ENCODE measurements at places on chromosomes 7 and 10.

- peak; percentile 13 for DNase-seq
These were observed 2.0 kb downstream of the ANLN start for GRCh38 chr7:36391436-36392198.

DNA sequence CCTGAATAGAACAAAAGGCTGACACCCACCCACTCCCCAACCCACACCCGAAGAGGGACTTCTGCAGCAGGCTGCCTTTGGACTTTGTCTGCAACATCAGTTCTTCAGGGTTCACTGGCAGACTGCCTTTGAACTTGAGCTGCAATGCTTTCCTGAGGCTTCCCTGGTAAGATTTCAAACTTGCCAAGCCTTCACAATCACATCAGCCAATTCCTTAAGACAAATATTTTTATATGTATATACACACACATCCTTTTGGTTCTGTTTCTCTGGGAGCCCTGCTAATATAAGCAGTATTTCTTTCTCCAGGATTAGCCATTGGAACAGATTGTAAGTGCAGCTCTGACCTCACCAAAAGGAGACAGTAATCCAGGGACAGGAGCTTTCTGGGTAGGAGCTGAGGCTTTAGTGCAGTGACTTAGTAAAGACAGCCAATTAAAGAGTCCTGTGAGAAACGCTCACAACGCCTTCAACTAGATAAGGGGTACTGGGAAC is 55.6 kb upstream of the KMT2E start:
- no peak for DNase-seq

- no peak for DNase-seq
These were observed 5.2 kb downstream of the INPP5A start for GRCh38 chr10:132542819-132543218.

- DNase-seq, result no peak
These were observed 561 bp downstream of the PLEKHA1 start for GRCh38 chr10:122374859-122375678.

DNA sequence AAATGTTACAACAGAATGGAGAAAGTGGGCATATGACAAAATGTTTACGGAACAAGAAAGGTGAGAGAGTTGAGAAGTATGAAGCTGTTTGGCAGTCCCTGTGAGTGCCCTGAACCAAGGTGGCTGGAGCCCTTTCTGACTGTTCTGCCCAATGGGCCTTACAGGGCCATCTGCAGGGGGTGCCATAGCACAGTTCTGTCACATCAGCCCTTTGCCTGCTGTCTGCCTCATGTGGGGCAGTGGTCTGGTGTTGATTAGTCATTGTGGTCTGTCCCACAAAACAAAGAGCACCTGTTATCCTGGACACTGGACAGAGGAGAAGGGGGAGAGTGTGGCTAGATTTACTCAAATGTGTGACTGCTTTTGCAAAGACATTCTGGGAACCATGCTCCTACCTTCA is 51.5 kb upstream of the OSBPL3 start:
- DNase-seq, result no peak

DNA sequence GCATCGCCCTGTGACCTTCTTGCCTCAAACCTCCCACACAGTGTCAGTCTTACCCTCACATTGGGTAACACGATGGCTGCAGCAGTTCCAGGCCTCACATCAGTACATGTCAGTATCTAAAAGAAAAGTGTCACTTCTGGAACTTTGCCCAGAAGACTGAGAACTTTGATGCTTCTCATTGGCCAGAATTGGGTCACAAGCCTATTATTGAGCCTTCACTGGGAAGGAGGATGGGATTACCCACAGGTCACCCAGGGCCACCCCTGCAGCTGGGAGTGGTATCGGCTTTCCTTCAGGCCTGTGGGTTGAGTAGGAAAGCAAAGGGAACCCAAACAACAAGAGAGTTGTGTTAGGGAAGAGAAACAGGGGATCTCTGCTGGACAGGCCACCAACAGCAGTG is 111.5 kb downstream of the NPY start:
- DNase-seq, result no peak

GRCh38 chr7:129169171-129169671 is 19.2 kb upstream of the SMO start:
- no peak for DNase-seq

DNA sequence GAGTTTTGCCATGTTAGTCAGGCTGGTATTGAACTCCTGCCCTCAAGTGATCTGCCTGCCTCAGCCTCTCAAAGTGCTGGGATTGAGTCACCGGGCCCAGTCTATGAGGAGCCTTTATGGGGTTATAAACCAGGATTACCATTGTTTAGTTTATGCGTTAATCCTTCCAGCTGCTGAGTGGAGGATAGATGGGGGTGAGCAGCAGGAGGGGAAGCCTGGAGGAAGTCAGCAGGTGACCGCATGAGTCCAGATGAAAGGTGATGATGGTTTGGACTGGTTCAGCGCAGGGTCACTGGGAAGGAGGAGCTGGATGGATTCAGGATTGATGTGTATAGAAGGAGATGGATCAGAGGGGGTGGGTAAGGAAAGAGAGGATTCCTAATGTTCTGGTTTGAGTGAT is 197.1 kb downstream of the ADAM12 start:
- DNase-seq, result no peak

- no peak for DNase-seq
These were observed 22.5 kb downstream of the ST8SIA6 start for GRCh38 chr10:17431871-17432311.

DNA sequence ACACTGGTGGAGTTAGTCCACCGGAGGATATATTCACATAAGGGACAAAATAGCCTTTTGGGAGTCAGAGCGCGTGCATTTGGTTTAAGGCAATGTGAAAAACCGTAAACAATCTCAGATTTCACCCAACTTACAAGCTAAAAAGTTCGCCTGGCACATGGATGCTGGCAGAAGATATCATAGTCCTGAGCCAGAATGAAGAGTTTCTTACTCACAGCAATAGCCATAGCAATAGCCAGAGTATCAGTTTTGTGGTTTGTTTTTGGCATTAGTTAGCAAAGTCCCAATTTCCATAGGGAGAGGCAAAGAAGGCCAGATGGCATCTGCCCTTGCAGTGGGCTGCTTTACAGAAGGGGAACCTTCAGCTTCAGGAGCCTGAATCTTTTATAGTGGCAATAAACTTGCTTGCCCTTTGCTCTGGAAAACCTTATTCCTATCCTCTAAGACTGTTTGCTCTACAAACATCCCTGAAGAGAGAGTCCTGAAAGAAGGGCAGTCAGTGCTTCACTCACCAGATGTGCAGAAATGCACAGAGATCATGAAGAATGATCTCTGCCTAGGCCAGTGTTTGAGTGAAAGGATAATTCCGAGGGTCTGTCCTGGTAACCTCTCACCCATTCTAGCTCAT is 28.7 kb upstream of the RSBN1L start:
- no peak for DNase-seq

DNA sequence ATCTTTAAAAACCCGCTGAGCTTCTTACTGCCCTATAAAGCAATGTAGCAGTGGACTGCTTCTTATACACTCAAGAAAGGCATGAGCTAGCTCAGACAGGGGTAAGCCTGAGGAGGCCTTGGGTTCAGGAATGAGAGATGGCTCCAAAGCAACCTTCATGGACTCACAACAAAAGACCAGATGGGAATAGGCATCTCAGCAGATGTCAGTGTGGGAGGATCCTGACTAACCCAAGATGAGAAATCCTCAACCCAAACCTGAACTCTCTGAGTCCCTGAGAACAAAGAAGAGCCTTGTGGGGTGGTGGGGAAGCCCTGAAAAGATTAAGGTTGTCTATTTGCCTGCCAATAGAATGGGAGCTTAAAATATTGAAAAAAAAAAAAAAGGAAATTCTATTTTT is 807.4 kb downstream of the KCNMA1 start:
- no peak for DNase-seq

DNA sequence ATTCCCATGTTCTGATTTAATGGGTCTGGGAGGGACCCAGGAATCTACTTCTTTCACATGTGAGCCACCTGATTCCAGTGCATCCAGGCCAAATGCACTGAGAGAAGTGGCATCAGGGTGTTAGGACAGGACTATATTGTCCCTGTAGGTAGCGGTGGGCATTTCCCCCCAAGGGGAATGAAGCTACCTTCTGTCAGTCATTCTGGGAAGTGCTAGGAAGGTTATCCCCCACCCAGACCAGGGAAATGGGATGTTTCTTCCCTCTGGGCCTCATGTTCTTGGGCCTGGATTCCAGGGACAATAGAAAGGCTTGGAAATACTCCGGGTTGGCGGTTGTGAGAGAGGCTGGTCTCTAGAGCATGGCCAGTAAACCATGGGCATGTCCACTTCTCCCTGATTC is 20.8 kb downstream of the C10orf53 start:
- DNase-seq, result no peak

DNA sequence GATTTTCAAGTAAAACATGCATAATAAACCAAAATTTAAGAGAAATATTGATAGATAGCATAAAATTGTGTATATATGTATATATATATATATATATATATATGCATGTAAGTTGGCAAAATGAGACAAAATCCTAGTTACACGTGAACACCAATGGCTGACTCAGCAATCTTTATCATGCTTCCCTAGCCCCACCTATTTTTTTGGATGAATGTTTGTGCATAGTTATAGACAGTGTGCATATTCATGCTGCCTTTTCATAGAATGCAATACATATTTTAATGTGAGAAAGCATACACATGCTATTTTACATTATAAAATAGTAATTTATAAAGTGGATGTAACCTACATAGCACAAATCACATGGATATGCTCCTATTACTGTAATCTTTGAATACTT is 230.3 kb downstream of the SH2D4B start:
- no peak for DNase-seq

DNA sequence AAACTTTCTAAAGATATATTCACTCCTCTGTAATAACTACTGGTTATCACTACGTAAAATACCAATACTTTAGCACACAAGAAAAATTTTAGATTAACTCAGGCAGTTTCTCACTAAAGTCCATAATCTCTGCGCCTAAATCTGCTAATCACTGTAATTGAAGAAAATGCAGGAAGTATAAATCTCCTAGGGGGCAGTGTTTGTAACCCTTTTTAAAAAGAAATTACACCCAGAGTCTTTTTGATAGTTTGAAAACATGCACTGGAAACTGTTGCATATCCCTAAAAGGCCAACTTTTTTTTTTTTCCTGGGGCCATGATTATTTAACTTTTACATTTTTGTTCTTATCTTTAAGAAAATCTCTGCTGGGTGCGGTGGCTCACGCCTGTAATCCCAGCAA is 209.6 kb downstream of the KIAA1217 start:
- DNase-seq, result no peak

- no peak for DNase-seq
These were observed 236.1 kb upstream of the FERD3L start for GRCh38 chr7:19381321-19381720.

GRCh38 chr10:79072994-79073645 is 4.4 kb downstream of the ZMIZ1 start:
- DNase-seq, result no peak

- no peak for DNase-seq
These were observed 136.2 kb downstream of the TCF7L2 start for GRCh38 chr10:113086282-113086681.

DNA sequence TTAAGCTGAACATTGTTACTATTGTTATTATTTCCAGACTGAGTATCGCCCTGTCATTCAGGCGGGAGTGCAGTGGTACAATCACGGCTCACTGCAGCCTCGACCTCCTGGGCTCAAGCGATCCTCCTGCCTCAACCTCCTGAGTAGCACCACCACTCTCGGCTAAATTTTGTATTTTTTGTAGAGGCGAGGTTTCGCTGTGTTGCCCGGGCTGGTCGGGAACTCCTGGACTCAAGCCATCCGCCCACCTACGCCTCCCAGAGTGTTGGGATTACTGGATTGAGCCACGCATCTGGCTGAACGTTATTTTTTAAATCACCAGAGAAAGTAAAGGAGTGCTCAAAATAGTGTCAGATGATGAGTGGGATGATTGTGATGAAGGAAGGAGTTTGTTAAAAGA is 1.4 kb upstream of the HNRNPF start:
- DNase-seq, result no peak

GRCh38 chr7:25553580-25554291 is 325.4 kb upstream of the NPVF start:
- DNase-seq, result no peak

- DNase-seq, result no peak
These were observed 70.8 kb upstream of the EEPD1 start for GRCh38 chr7:36082216-36082615.

DNA sequence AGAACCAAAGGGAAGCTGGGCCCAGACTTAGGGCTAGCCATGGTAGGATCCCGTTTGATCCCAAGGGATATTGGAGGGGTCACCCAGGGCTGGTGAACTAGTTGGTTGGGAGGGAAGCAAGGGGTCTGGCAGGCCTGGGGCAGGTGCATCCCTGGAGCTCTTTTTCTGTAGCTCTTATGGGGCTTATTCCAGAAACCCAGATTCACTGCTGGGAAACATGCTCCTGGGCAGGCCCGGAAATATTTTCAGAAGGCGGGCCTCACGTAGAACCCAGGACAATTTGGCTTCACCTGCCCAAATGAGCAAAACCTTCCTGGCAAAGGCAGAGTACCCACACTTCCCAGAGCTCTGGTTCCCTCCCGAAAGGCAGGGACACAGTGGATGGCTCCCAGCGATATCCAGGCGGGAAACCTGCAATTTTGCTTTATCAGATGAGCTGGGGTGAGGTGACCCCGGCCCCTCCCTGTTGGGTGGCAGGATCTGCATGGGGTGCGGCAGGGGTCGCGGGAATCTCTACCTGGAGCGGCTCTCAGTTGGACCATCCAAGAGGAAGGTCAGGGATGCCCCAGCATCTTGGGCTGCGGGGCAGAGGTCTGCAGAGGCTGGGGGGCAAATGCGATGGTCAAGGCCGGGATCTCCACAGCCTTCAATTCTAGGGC is 533.9 kb downstream of the TCERG1L start:
- no peak for DNase-seq

GRCh38 chr7:28726555-28726954 is 231.6 kb downstream of the TRIL start:
- no peak for DNase-seq

DNA sequence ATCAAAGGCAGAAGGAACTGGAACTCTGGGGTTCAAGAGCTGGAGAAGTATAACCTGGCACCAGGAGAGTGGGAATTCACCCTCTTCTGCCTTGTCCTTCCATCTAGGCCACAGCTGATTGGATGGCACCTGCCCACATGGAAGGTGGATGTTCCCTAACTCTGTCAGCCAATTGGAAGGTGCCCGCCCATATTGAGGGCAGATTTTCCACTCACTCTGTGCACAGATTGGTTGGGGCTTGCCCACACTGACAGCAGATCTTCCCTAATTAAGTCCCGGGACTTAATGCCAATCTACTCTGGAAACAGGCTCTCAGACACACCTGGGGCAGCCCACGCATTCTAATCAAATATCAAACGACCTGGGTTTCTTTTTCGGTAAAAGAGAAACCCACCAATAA is 1142.3 kb upstream of the CELF2 start:
- no peak for DNase-seq

DNA sequence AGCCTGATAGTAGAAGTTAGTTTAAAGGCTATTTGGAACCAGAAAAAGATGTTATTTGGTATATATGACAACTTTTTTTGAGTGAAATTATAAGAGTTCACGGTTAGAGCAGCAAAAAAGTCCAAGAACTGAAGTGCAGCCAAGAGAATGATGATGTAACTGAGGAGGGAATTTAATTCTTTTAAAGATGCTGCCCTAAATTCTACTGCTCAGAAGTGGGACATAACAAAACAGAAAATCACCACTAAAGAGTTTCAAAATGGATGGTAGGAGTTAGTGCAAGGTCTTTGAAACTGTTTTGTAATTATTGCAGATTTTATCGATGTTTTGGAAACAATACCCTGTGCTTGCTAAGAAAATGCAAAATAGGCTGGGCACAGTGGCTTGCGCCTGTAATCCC is 6.5 kb downstream of the SAMD8 start:
- no peak for DNase-seq
